ENCODE measurements at places on chromosomes 6 and 20.

- no peaks in the 10 kb centered on the region for H3K36me3 ChIP-seq
- H3K4me3 ChIP-seq: no peak overlapping the region
- H3K27me3 ChIP-seq: no peaks in the 10 kb centered on the region
- H3K27ac ChIP-seq: no peak overlapping the region
These were observed 61.6 kb downstream of the IRF4 start for GRCh38 chr6:453152-453551.

DNA sequence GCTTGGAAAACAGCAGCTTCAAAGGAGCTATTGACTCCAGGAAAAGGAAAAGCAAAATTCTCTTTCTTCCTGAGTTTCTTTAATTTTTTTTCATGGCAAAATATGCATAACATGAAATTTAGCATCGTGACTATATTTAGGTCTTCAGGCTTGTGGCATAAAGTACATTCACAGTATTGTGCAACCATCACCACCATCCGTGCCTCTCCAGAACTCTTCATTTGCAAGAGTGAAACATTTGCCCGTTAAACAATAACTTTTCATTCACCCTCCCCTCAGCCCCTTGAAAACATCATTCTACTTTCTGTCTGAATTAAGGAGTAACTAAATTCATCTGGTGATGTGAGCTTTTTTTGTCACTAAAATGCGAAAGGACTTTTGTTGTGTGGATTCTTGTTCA lies 251.7 kb downstream of the PHACTR1 start:
- H3K4me3 ChIP-seq: no peak overlapping the region
- no peaks in the 10 kb centered on the region for H3K4me1 ChIP-seq
- no peaks in the 10 kb centered on the region for H3K27me3 ChIP-seq
- DNase-seq: no peak

DNA sequence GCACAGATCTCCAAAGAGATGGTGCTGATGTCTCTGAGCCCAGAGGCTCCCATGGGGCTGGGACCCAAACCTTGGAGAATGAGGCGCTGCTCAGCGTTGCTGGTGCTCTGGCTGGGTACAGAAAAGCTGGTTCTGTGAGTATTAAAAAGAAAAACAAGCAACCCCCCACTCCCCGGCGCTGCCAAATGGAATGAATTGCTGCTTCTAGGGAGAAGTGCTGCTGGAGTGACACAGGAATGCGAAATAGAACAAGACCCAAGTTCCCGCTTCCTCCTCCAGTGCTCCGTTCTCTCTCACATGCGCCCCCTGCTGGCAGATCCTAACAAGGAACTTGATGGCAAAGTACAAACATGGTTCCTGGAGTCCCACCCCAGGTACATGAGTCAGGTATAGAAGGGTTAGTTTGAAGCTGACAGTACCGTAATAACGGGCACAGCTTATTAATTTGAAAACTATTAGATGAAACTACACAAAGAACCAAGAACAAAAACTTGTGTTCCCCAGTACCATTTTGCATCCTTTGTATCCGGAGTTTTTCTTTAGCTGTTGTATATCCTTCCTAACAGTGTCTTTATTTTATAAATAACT lies 2.1 kb upstream of the DDX27 start:
- peaks cover 6% of the 10 kb centered on the region for H3K36me3 ChIP-seq
- H3K27ac ChIP-seq: no peak overlapping the region
- peaks cover 11% of the 10 kb centered on the region for H3K4me1 ChIP-seq
- no peaks in the 10 kb centered on the region for H3K27me3 ChIP-seq
- DNase-seq: peak; percentile 90

DNA sequence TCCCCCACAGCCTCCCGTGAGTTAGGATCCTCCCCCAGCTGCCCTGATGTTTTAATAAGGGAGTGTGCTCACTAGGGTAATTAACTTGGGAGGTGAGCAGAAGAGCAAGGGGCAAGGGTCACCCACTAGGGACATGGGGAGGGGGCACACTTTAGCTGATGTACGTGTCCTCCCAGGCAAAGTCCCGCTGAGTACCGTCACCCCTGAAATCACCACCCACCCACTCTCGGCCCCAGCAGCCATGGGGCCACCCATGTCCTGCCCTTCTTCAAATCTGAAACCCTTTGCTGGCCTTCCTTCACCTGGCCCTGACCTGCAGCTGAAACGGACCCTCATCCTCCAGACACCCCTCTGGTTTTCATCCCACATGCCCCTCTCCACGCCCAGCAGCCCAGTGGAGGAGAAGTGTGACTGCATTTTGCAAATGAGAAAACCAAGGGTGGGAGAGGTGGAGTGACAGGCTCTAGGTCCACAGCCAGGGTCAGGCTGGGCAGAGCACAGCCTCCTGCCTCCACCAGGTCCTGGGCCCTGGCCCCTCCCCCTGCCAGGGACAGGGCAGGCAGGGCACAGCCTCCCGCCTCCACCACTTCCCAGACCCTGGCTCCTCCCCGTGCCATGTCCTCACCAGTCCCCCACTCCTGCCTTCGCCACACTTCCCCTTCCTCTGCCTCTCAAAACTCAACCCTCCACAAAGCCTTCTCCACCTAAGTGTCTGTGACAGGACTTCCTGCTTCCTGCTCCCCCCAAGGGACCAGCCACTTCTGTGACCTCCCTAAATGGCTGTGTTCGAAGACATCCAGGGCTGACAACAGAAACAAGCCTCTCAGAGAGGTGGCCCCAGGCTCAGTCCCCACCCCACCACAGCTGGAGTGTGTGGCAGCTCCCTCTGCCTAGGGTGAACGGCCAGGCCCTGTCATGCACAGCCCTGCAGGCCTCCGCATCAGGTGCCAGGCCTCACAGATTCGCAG lies 15.1 kb downstream of the ACSS1 start:
- H3K4me3 ChIP-seq: no peak overlapping the region
- no peak for DNase-seq
- H3K36me3 ChIP-seq: no peaks in the 10 kb centered on the region
- no peaks in the 10 kb centered on the region for H3K27me3 ChIP-seq
- peaks cover 15% of the 10 kb centered on the region for H3K4me1 ChIP-seq
- no peak overlapping the region for H3K27ac ChIP-seq

DNA sequence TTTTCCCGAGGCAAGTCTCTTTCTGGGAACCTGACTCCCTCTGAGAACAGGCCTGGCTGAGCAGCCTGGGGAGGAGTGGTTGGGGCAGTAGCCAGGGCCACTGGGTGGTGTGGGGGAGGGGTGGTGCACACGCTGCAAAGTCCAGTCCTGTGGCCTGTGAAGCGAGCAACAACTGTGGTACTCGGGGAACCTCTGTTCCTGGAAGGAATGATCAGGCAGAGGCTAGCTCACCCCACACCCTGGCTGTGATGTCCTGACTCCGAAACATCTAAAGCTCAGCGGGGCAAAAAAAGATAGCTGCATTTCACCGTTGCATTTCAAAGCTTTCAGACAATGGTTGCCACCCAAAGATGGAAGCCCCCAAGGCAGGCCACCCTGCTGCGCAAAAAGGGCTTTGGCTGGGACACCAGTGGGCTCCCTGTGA lies 25.5 kb downstream of the PCK1 start:
- H3K27ac ChIP-seq: no peak overlapping the region
- H3K4me3 ChIP-seq: no peak overlapping the region
- DNase-seq: no peak
- H3K36me3 ChIP-seq: no peaks in the 10 kb centered on the region
- peaks cover 56% of the 10 kb centered on the region for H3K27me3 ChIP-seq

DNA sequence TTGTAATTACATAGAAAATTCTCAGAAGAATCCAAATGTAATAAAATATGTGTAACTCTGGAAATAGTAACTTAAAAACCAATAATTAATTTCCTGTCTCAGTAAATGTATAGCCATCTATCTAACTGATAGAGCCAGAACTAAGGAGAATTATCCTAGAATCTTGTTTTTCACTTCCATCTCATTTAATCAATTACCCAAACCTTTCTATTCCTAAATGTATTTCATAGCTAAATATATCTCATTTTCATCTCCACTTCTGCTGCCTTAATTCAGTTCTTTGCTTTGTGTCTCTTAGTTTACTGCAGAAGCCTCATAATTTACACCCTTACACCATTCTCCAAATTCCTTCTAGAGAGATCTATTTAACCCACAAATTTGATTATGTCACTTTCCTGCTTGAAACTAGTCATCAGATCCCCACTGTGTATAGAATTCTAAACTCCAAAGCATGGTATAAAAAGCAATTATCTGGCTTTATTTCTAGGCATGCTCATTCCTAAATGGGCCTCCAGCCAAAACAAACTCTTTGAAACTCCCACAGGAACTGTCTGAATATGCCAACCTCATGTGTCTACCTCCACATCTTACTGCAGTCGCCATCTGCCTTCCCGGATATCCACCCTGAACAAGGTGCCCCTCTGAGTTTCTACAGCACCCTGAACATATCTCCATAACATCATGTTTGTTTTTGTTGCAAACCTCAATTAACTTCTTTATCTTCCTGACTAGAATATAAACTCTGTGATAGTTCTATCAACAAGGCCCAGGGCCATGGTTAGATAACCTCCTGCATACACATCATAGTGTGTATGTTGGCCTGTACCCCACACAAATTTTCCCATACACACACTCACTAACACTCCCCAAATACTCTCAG lies 70.5 kb upstream of the ADTRP start:
- no peaks in the 10 kb centered on the region for H3K36me3 ChIP-seq
- H3K4me3 ChIP-seq: no peak overlapping the region
- H3K27me3 ChIP-seq: no peaks in the 10 kb centered on the region
- DNase-seq: no peak
- H3K4me1 ChIP-seq: peaks cover 15% of the 10 kb centered on the region

DNA sequence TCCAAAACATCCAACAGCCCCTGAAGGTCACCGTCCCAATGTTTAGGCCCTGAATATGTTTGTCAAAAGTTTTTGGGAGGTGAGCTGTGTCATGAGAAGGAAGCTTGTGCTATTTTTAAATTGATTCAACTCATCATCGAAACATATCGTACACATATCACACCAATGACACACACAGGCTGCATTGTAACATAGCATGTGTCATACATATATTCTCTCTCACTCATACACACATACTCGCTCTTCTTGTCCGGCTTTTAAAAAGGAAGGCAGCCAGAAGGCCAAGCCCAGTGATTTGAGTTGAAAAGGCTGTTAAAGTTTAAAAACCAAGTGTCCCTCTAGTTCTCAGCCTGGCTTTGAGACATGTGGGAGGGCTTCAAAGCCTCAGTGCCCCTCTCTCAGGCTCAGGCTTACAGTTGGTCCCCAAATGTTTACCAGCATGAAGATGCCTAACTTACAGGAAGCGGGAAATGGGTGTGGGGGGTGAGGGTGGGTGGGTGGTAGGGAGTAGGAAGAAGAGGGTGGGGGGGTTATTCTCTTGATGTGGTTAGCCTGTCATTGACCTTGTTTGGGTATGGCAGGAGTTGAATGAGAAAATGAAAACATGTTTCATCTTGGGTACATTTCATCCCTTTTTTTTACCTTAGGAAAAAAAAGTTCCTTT lies 3.3 kb upstream of the PRDM1 start:
- peaks cover 39% of the 10 kb centered on the region for H3K4me1 ChIP-seq
- peak overlapping the region; percentile 91 for H3K27ac ChIP-seq
- H3K27me3 ChIP-seq: no peaks in the 10 kb centered on the region
- no peaks in the 10 kb centered on the region for H3K36me3 ChIP-seq
- DNase-seq: no peak
- no peak overlapping the region for H3K4me3 ChIP-seq

GRCh38 chr6:148934539-148934938 lies 187.7 kb downstream of the UST start:
- H3K27ac ChIP-seq: no peak overlapping the region
- H3K4me3 ChIP-seq: no peak overlapping the region
- peaks cover 24% of the 10 kb centered on the region for H3K4me1 ChIP-seq
- H3K36me3 ChIP-seq: no peaks in the 10 kb centered on the region
- no peak for DNase-seq
- H3K27me3 ChIP-seq: no peaks in the 10 kb centered on the region

DNA sequence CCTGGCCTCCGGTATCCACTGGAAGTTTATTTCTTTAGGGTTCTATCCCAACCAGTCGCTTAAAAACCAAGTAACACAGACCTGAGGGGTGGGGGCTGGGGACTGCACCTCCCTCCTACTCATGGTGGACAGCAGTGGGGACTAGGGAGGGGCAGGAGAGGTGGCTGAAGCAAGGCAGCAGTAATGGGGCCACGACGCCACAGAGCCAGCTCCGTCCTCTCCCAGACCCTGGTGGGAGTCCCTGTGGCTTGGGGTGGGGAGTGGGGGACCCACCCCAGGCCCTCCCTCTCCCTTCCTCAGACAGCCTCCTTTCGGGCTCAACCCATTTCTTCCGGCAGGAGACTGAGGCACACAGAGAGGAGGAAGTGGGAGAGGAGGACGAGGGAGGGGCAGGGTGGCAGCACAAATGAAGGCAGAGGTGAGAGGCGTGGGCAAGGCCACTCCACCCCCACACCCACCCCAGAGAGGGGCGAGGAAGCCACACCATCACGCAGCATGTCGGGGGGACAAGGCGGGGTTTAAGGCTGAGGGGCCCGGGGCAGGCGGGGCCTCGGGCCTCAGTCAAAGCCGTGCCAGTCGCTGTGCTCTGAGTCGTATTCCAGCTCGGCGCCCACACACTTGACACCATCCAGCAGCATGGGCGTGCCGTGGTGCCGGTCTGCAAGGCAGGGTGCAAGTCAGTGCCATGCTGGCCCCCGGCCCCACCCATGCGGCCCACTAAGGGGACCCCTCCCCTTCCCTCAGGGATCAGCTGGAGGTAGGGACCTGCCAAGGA lies 13.9 kb downstream of the ADISSP start:
- H3K4me1 ChIP-seq: peaks cover 16% of the 10 kb centered on the region
- no peak overlapping the region for H3K27ac ChIP-seq
- H3K27me3 ChIP-seq: peaks cover 28% of the 10 kb centered on the region
- H3K4me3 ChIP-seq: no peak overlapping the region
- no peak for DNase-seq

DNA sequence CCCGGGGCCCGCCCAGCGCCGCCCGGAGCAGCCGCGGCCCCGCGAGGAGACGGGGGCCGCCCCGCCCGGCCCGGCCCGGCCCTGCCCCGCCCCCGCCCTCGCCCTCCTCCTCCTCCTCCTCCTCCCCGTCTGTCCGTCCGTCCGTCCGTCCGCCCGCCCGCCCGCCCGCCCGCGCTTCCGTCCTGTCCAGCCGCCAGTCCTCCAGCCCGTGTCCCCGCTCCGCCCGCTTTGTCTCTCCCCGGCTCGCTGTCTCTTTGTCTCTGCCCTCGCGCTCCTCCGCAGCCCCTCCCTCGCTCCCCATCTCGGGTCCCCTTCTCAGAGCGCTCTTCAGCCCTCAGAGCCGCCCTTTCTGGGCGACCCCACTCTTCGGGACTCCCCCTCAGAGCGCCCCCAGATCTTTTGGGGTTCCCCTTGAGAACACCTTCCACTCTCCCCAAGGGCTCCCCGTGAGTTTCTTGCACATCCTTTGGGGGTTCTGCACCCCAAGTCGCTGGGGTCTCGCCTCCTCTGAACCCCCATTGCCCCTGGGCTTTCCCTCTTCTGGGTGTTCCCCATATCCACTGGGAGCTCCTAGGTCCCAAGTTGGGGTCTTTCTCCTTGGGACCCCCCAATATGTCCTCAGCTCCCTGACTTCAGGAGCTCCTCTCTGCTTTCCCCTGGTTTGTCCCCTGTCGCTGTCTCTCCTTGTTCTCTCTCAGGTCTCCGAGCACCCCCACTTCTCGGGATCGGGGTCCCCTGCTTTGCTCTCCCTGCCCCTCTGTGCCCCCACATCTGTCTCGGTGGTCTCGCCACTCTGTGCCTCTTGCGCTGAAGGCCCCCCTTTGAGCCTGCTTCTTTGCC lies 79.5 kb upstream of the MYL9 start:
- H3K27me3 ChIP-seq: no peaks in the 10 kb centered on the region
- peaks cover 46% of the 10 kb centered on the region for H3K4me1 ChIP-seq
- peak overlapping the region; percentile 50 for H3K27ac ChIP-seq
